ENCODE measurements at places on chromosomes 12 and 14. TPM values are rescaled to one million over a fixed set of nuclear protein-coding genes. Genes with fewer than 3 reads are reported as not detected.

The PLEKHH1 gene
- 0.05 TPM for total RNA-seq

The DLK1 gene
- not detected for total RNA-seq

The IL22 gene
- total RNA-seq: not detected

The PTPRB gene
- 63.4 TPM for total RNA-seq
